ENCODE measurements at places on chromosomes 16 and 17.
A peak's percentile ranks its signal among the peaks of the same experiment; 100 is the strongest.

DNA sequence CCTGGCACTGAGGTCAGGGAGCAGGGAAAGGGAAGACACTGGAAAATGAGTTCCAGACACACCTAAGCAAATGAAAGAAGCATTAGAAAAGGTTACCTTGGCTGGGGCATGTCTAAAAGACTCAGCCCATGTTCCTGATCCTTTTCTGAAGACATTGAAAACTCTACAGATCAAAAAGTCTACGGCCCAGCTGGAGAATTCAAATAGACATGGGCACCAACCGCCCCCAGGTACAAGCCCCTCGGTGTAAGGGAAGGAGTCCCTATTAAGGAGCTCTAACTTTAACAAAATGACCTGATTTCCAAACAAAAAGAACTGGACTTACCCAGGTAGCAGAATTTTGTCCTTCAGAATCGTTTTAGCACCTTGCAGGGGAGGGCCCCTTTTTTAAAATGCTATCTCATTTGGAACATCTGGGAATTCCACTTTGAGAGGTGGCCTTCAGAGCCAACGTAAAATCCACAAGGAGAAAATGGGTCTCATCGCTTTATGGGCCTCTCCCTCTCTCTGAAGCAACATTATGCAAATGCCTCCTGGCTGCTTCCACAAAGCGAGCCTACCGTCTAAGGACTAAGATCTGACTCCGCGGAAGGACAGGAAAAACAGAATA, 43.6 kb upstream of the RBFOX3 start:
- no peaks in the 10 kb centered on the region for H3K4me1 ChIP-seq
- H3K27me3 ChIP-seq, result peaks cover 22% of the 10 kb centered on the region
- no peaks in the 10 kb centered on the region for H3K36me3 ChIP-seq
- DNase-seq, result no peak
- H3K4me3 ChIP-seq, result no peak overlapping the region

GRCh38 chr17:59620518-59621259, 994 bp downstream of the CLTC start:
- H3K36me3 ChIP-seq, result no peaks in the 10 kb centered on the region
- H3K4me3 ChIP-seq, result peak overlapping the region; percentile 99
- peak overlapping the region; percentile 97 for H3K27ac ChIP-seq
- H3K4me1 ChIP-seq, result peaks cover 54% of the 10 kb centered on the region

GRCh38 chr17:44932096-44932786, 15.3 kb downstream of the KIF18B start:
- no peak overlapping the region for H3K4me3 ChIP-seq
- no peak for DNase-seq
- H3K27me3 ChIP-seq, result no peaks in the 10 kb centered on the region

DNA sequence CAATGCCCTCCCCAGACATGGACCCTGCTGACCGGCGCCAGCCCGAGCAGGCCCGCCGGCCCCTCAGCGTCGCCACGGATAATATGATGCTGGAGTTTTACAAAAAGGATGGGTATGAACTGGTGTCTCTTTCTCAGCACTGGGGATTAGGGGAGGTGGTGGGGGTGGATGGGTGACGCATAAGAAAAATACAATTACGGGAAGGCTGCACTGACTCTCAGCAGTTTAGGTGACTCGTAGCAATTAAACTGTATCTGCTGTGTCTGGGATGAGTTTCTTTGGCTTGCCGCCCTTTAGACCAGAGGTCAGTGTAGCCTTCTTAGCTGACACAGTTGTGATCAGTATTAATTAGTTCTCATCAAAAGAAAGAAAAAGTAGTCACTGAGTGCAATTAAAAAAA, 59.0 kb downstream of the ELAC2 start:
- peaks cover 6% of the 10 kb centered on the region for H3K36me3 ChIP-seq
- H3K4me3 ChIP-seq, result no peak overlapping the region
- no peaks in the 10 kb centered on the region for H3K27me3 ChIP-seq
- DNase-seq, result no peak
- no peaks in the 10 kb centered on the region for H3K4me1 ChIP-seq

GRCh38 chr17:73301369-73301768, 10.4 kb downstream of the CDC42EP4 start:
- H3K36me3 ChIP-seq, result no peaks in the 10 kb centered on the region
- no peak for DNase-seq
- no peaks in the 10 kb centered on the region for H3K27me3 ChIP-seq
- H3K27ac ChIP-seq, result no peak overlapping the region
- peaks cover 63% of the 10 kb centered on the region for H3K4me1 ChIP-seq

DNA sequence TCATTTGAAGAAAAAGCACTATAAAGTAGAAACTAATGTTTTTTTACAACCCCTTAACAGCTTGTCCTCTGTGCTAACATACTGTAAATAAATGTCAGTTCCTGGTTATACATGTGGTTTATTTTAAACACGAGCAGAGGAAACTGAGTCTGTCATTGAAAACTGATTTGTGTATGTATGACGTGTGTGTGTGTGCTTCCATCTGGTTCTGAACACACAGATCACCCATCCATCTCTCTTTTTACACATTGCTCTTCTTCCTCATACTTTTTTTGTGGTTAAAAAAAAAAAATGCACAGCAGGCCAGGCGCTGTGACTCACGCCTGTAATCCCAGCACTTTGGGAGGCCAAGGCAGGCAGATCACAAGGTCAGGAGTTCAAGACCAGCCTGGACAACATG, 49.5 kb downstream of the ZNF423 start:
- H3K36me3 ChIP-seq, result no peaks in the 10 kb centered on the region
- H3K27me3 ChIP-seq, result no peaks in the 10 kb centered on the region
- H3K4me3 ChIP-seq, result no peak overlapping the region
- peaks cover 28% of the 10 kb centered on the region for H3K4me1 ChIP-seq
- H3K27ac ChIP-seq, result no peak overlapping the region

- H3K27me3 ChIP-seq, result no peaks in the 10 kb centered on the region
- no peaks in the 10 kb centered on the region for H3K4me1 ChIP-seq
- H3K27ac ChIP-seq, result no peak overlapping the region
- H3K4me3 ChIP-seq, result no peak overlapping the region
Observed at GRCh38 chr17:79974566-79975497, 60.8 kb downstream of the TBC1D16 start.

- no peak for DNase-seq
- no peaks in the 10 kb centered on the region for H3K36me3 ChIP-seq
- no peak overlapping the region for H3K4me3 ChIP-seq
- H3K27ac ChIP-seq, result no peak overlapping the region
- H3K4me1 ChIP-seq, result no peaks in the 10 kb centered on the region
Observed at GRCh38 chr17:62631936-62632924, 4.8 kb downstream of the MRC2 start.

- DNase-seq, result no peak
- H3K27ac ChIP-seq, result no peak overlapping the region
- H3K27me3 ChIP-seq, result no peaks in the 10 kb centered on the region
- H3K36me3 ChIP-seq, result no peaks in the 10 kb centered on the region
- H3K4me1 ChIP-seq, result no peaks in the 10 kb centered on the region
- H3K4me3 ChIP-seq, result no peak overlapping the region
Observed at GRCh38 chr17:67020293-67020766, 24.0 kb upstream of the CACNG1 start.

GRCh38 chr17:68293490-68294195, 2.3 kb downstream of the ARSG start:
- no peaks in the 10 kb centered on the region for H3K27me3 ChIP-seq
- H3K4me1 ChIP-seq, result peaks cover 23% of the 10 kb centered on the region
- no peak overlapping the region for H3K4me3 ChIP-seq
- no peaks in the 10 kb centered on the region for H3K36me3 ChIP-seq
- no peak overlapping the region for H3K27ac ChIP-seq
- DNase-seq, result no peak

DNA sequence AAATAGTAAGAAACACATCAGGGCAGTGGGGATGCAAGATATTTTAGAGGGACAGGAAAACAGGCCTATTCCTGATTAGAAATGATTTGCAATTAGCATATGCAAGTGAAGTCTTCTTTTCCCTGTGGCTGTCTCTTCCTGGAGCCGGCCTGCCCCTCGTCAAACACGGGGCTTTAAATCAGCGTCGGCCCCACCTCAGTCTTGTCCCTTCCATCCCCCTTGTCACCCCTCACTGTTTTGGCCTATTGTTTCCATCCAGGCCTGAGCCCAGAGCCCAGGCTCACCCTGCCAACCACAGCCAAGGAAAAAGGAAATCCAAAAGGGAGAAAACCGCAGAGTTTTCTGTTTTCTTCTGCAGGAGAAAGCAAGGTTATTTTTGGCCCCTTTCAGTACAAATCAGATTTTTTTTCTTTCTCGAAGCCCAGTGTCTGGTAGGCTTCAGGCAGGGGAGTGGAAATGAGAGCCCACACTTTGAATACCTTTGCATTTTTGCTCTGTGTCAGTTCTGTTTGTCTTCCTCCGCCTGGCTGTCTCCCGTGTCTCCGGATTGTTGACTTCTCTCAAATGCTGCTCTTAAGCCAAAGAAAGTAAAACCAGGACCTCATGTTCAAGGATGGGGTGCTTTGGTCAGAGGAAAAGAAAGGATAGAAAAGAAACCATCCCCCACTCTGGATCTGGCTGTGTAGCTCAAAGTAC, 399.9 kb upstream of the CDH11 start:
- H3K4me3 ChIP-seq, result no peak overlapping the region
- no peaks in the 10 kb centered on the region for H3K36me3 ChIP-seq

- no peaks in the 10 kb centered on the region for H3K36me3 ChIP-seq
- H3K27me3 ChIP-seq, result no peaks in the 10 kb centered on the region
- no peak overlapping the region for H3K4me3 ChIP-seq
Observed at GRCh38 chr17:77798031-77798430, 160.5 kb upstream of the TNRC6C start.

DNA sequence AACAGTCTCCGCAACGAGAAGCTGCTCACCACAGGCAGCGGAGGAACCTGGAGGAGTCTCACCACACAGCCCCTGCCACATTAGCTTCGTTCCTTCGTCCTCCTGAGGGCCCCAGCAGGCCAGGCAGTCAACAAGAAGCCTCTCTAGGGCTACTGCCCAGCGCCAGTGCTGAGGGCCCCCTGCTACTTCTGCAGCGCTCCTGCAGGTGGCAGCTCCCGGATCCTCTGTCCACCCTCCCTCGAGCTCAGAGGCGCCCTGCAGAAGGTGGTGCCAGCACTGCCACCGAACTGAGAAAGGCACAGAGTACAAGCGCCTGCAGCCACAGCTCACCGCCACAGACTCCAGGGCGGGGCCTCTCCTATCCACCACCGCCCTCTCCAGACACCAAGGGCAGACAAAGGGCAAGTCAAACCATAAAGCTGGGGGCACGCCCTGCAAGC, 27.3 kb downstream of the KDM8 start:
- no peak overlapping the region for H3K27ac ChIP-seq
- H3K27me3 ChIP-seq, result no peaks in the 10 kb centered on the region
- H3K36me3 ChIP-seq, result no peaks in the 10 kb centered on the region
- peaks cover 20% of the 10 kb centered on the region for H3K4me1 ChIP-seq
- no peak overlapping the region for H3K4me3 ChIP-seq

- no peaks in the 10 kb centered on the region for H3K4me1 ChIP-seq
- H3K36me3 ChIP-seq, result no peaks in the 10 kb centered on the region
- no peak overlapping the region for H3K4me3 ChIP-seq
Observed at GRCh38 chr17:28482551-28483199, 9.2 kb downstream of the SLC13A2 start.

DNA sequence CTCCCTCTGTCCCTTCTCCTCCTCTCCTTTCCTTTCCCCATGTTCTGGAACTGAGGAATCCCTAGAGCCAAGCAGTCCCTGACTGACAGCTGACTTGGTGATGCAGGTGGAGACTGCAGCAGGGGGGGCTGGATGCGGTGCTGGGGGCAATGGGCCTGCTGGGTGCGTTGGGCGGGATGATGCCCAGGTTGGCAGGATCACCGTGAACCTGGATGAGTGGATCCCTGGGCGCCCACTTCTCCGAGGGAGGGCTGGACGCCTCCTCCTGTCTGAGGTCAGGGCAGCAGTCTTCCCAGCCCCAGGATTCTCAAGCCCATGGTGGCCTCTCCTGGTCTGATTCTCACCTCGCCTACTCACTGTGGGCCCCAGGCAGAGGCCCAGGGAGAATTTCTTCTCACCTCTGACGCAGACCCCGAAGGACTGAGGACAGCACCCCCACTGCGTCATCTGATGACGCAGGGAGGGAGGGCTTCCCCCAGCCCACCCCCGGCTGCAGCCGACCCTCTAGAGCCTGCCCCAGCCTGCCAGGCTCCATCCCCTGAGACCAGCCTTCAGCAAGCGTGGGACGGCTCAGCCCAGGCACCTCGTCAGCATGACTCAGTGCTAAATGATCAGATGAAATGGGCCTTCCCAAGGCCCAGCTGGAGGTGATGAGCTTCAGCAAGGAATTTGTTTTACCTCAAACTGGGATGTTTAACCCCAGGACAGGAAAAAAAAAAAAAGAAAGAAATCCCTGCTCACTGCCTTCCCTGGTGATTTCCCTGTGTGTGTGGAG, 188.0 kb upstream of the TNRC6C start:
- H3K36me3 ChIP-seq, result no peaks in the 10 kb centered on the region
- no peaks in the 10 kb centered on the region for H3K4me1 ChIP-seq
- no peaks in the 10 kb centered on the region for H3K27me3 ChIP-seq

DNA sequence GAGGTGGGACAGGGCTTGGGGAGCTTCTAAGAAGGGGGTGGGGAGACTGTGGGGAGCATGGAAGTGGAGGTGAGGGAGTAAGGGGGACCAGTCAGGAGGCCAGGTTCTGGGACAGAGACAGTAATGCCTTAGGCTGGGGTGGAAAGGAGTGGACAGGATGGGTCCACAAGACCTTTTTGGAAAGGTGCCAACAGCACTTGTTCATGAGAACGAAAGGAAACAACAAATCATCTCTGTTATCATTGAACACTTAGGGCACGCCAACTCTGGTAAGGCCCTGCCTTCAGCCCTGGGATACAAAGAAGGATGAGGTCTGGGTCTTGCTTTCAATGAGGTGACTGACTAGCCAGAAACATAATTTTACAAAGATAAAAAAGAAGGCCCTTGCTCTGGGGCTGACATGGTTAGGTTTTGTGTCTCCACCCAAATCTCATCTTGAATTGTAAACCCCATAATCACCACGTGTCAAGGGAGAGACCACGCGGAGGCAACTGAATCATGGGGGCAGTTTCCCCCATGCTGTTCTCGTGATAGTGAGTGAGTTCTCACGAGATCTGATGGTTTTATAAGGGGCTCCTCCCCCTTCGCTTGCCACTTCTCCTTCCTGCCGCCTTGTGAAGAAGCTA, 113.8 kb downstream of the SLC39A11 start:
- H3K4me1 ChIP-seq, result no peaks in the 10 kb centered on the region
- H3K36me3 ChIP-seq, result peaks cover 3% of the 10 kb centered on the region
- no peak for DNase-seq
- no peak overlapping the region for H3K27ac ChIP-seq
- H3K27me3 ChIP-seq, result no peaks in the 10 kb centered on the region
- no peak overlapping the region for H3K4me3 ChIP-seq

DNA sequence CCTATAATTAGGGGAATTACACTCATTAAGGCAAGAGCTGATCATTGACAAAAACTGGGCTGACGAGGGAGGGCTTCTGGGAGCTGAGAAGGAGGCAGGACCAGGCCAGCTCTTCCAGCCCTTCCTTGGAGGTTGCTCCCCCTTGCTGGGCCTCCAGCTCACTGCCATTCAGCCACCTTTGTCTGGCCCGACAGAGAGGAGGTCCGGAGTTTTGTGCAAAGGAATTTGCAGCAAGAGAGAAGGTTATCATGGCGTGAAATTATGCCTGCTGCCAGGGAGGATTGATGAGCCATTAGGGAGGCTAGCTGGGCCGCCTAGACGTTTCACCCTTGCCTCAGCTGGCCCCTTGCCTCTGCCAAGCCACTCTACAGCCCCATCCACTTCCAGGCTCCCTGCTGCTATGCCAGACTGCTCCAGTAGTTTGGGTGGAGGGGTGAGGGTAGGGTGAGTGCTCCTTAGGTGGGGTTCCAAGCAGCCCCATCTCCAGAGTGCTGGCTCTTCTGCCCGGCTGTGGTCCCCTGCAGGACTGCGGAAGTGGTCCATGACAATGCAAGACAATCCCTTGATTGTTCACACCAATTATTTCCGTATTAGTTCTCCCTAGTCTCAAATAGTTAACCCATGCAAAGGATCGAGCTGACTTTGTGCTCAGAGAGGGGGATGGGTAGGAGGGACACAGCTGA, 17.1 kb upstream of the PHF12 start:
- no peaks in the 10 kb centered on the region for H3K4me1 ChIP-seq
- no peaks in the 10 kb centered on the region for H3K36me3 ChIP-seq
- DNase-seq, result no peak
- H3K27ac ChIP-seq, result no peak overlapping the region
